GM04503 (cell line): ENCODE measurements at places on chromosomes 4 and X.

- DNase-seq, result no peak
Measured at GRCh38 chrX:30275498-30275897, 28.6 kb downstream of the MAGEB1 start.

DNA sequence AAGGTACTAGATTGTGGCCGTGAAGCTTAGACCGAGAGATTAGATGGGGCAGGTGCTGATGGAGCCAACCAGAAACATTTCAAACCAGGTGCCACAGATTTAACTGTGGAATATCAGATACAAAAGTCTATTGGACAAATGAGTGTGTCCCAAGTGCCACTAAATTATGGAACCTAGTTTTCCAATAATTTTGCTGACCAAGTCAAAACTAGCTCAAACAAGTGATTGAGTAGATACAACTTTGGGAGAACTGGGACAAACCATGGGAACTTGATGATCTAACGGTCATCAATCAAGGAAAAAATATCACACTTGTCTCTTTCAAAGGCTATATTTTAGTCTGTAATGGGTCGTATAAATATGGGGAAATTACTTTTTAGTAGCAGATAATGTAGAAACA lies 562.9 kb downstream of the KCNIP4 start:
- DNase-seq, result no peak

DNA sequence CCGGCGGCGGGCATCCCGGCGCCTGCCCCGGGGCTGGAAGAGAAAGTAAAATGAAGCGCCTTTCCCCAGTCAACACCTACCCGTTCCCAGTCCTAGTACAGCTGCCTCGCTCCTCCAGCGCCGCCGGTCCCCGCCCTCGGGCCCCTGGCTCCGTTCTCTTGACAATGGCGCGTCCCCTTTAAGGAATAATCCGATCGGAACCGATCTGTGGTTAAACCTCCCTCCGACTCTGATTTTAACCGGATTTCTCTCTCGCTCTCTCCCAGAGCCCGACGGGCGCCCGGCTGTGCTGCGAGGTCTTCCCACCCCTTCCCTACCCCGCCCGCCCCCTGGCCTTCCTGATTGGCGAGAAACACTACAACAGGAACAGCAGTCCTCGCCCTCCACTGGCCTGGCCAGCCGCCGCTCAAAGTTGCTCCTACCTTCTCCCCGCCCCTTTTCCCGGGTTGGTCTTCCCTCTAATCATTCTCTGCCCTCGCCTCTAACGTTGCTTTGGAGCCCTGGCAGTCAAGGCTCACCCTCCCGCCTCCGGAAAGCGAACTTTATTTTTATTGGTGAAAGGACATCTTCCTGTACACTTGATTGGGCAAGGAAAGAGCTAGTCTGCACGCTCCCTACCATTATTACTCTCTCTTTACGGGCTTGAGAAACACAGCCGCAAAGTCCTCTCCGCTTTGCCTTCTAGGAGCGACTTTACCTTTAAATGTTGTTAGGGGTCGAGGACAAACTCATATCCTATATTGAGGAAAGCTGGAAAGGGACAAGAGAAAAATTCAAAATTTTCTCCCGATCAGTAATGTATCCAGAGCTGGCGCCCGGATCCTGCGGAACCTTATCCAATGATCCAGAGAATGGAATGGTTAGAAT lies at the start of gene FRYL:
FRYL (minus strand) TSS at position 282 of the 867 bp plus-strand sequence. CDS start 145,869 bp downstream, outside the sequence.
- peak; percentile 98 for DNase-seq

- DNase-seq, result no peak
Measured at GRCh38 chr4:65383589-65384305, 286.5 kb downstream of the EPHA5 start.

DNA sequence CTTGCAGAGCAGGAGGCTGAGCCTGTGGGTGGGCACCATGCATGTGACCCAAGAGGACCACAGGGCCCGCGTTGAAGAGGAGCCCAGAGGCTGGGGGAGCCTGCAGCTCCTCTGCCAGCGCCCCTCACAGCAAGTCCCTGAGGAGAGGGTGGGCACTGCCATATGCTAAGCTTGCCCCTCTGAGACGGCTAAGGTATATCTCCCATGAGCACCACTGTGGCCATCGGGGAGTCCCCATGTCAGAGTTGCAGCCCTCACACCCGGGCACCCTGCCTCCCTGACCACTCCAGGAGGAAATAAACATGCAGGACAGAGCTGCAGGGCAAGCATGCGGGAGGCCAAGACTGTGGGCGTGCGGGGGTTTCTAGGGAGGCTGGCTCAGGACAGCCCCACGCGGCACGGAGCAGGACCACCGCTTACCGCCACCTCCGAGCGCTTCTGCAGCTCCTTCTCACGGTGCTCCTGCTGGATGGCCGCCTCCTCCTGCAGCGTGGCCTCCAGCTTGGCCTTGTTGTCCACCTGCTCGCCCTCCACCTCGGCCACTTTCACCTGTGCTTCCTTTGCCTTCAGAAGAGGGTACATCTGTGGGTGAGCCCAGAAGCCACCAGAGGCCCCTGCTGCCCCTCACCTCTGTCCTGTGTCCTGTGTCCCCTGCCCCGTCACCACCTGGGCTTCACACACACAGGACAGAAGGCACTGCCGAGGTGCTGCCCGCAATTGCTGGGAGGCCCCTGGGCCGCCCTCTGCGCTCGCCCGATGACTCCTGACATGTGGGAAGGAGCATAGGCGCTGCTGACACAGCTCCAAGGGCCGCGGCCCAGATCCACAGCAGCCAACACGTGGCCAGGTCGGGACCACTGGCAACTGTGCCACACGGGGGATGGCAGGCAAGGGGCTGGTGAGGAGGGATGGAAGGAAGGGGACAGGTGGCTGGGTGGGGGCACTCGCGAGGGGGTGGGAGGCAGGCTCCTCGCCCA lies 29.8 kb downstream of the FGFR3 start:
- DNase-seq, result no peak

DNA sequence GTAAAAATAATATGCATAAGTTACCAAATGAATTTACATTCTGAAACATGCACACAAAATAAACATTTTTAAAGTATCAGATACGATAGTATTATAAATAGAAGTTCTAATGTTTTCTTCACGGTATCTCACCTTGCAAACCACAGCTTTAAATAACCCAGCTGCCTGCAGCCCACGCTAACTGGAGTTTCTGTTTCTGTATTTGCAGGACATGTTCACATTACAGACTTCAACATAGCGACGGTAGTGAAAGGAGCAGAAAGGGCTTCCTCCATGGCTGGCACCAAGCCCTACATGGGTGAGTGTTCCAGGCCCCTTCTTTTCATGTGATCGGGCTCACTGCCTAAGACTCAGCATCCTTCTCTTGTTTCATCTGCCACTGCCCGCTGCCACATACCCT lies 291.7 kb downstream of the EVC2 start:
- DNase-seq, result no peak

DNA sequence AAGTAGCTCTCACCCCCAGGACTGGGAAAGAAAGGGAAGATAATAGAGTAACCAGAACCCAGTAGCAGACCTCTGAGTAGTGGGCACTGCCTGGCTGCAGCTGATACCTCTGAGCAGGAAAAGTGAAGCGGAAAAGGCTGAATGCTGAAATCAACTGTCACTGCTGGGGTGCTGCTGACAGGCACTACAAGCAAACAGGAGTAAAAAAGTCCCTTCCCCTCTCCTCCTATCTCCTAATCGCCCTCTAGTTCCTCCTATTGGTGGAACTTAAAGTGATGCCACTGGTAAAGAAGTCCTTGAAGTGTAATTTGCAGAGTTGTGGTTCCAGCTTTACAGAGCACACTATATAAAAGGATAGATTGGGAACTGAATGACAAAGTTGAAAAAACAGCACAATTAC lies 32.8 kb upstream of the GLRB start:
- no peak for DNase-seq

GRCh38 chr4:102569200-102569599 lies 68.0 kb downstream of the NFKB1 start:
- DNase-seq, result no peak

- DNase-seq, result no peak
Measured at GRCh38 chr4:136012220-136012619, 1520.1 kb downstream of the PCDH18 start.

- no peak for DNase-seq
Measured at GRCh38 chr4:152936446-152937335, 568 bp downstream of the FHDC1 start.

DNA sequence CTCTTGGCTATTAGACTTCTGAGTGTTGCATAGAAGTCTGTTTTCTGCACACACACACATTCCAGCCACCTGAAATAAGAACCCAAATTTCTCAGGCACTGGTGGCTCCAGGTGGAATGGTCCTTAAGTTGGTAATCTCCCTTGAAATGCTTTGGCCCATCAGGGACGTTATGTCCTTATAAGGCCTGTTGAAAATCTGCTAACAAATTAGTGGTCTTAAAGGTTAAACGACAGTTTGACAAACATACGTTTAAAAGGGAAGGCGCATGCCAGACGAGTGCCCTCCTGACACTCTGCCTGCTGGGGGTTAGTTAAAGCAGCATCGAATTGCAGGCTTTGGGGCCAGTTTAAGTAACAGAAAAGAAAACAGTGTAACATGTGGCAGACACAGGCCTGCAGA lies 125.0 kb downstream of the TBX22 start:
- no peak for DNase-seq

GRCh38 chr4:173001571-173001970 lies 167.0 kb upstream of the GALNT7 start:
- DNase-seq, result no peak
